ENCODE measurements at places on chromosomes 16 and 17.
A peak's percentile ranks its signal among the peaks of the same experiment; 100 is the strongest.

- DNase-seq = no peak
Measured at GRCh38 chr17:58325976-58326468, 2.6 kb downstream of the TSPOAP1 start.

GRCh38 chr16:74936902-74937560, 47.9 kb downstream of the WDR59 start:
- no peak for DNase-seq

DNA sequence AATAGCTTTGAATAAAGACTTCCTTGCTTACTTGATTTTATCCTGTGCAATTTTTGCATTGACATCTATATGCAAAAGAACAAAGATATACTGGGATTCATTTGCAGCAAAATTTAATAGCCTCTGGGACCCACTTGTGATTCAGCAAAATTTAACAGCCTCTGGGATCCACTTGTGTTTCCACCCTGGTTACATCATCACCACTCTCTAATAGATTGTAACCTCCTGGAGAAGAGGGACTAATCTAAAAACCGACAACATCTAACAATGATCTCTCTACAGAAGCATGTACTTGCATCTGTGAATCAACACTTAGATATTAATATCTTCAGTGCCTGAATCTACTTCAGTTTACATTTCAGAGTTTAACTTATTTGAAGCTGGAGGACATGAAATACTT, 202.0 kb upstream of the CPHXL start:
- no peak for DNase-seq

GRCh38 chr17:44310188-44310587, 1.8 kb downstream of the RUNDC3A start:
- no peak for DNase-seq

GRCh38 chr17:45090711-45091110, 29.6 kb downstream of the NMT1 start:
- no peak for DNase-seq

GRCh38 chr17:59001158-59001814, 105.4 kb downstream of the TRIM37 start:
- DNase-seq = peak; percentile 62

- no peak for DNase-seq
Measured at GRCh38 chr17:40341808-40342503, 22.6 kb downstream of the GJD3 start.

- no peak for DNase-seq
Measured at GRCh38 chr17:4544951-4545216, 10.3 kb downstream of the MYBBP1A start.

DNA sequence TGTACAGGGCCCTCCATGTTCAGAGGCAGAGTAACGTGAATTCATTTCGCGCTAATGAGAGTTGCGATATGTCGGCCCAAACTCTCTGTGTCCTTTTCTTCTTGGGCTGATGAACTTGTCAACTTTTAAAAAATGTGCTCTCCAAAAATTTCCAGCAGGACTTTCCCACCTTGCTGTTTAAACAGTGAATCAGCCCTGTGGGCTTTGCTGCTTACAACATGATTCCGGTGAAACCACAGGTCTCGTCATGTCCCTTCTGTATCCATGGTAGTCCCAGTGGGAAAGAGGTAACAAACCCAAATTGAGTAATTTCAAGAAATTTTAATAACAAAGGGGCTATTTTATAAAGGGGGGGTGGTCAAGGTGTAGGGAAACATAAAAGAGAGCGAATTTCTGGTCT, 612.9 kb downstream of the MAF start:
- DNase-seq = no peak

GRCh38 chr16:80899809-80900592, 95.6 kb upstream of the CDYL2 start:
- no peak for DNase-seq

DNA sequence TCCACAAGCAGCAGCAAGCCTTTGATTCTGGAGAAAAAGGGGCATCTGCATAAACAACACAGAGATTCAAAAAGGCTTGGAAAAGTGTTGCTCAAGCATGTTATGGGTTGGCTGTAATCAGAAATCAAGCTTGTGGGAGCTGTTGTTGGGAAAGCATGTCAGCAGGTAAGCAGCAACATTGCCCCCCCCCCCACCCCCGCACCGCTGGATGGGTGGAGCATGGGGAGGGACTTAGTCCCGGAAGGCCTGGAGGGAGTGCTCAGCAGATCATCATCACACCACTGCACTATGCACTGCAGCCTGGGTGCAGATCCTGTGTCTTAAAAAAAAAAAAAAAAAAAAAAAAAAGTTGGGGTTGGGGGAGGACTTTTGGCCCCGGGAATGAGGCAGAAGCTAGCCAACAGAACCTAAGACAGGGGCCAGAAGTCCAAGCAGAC, 16.8 kb upstream of the AKAP1 start:
- no peak for DNase-seq

GRCh38 chr17:4566785-4567184, 6.4 kb upstream of the GGT6 start:
- DNase-seq = peak; percentile 54

DNA sequence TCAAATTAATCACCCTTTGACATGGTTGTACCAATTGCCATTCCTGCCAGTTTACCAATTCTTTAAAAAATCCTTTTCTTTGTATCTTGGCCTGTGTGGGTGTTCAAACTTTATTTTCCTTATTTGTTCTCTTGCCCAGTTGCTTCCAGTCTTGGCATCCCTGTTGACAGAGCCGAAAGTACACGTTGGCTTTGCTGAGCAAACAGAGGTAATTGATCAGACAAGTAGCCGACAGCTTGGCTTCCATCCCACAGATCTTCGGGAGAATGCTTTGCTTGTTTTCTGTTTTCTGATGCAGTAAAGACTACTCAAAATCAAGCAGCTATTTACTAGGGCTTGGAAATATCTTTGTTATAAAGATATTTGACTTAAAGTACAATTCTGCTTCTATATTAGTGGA, 506.8 kb upstream of the SALL1 start:
- DNase-seq = no peak

- no peak for DNase-seq
Measured at GRCh38 chr16:990516-991291, 9.1 kb downstream of the SOX8 start.

DNA sequence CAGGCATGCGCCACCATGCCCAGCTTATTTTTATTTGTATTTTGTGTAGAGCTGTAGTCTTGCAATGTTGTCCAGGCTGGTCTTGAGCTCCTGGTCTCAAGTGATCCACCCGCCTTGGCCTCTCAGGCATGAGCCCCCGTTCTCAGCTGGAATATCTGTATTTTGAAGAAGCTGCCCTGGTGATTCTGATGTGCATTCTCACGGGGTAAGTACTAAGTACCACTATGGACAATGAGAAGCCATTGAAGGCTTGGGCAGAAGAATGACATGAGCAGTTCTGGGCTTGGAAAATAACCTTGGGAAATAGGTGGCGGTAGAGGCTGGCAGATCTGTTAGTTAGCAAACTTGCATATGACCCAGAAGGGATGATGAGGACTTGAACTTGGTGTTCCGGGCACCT, 15.6 kb upstream of the NKD1 start:
- no peak for DNase-seq

- no peak for DNase-seq
Measured at GRCh38 chr16:66661210-66661560, 35.4 kb downstream of the CMTM4 start.

GRCh38 chr17:75763613-75764416, 1.2 kb downstream of the GALK1 start:
- no peak for DNase-seq

DNA sequence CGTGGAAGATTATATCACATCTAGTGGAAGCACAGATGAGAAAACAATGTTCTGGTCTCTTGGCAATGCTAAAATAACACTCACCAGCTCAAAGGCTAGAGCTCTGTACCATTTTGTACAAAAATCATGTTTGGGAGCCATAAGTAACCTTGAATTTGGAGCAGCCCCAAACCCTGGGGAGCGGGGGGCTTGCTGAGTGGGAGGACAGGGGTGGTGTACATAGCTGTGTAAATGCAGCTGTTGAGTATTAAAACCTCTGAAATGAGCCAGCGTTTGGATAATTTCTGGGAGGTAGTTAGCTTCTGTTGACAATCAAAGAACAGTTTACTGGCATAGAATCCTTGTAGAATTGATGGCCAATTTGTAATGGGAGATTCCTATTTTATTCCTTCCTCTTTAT, 4.3 kb downstream of the MYH8 start:
- no peak for DNase-seq

- DNase-seq = no peak
Measured at GRCh38 chr17:76337413-76337777, 16.3 kb downstream of the PRPSAP1 start.

DNA sequence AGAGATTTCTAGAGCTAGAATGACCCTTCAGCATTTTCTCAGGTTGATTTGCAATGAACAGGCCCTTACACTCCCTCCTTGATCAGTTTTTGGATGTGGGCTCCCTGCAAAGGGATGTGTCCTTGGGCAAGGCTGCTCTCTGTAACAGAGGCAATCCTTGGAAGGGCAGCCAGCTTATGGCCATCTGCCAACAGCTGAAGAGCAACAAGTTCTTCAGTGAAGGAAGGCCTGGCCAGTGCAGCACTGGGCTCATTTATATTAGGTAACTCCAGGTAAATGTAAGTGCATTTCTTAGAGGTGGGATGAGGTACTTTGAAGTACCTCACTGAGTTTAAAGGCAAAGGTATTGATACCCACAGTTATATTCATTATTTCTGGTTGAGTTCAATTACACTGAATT, 114.3 kb upstream of the KCNJ16 start:
- no peak for DNase-seq

GRCh38 chr16:57957673-57958392, 13.1 kb downstream of the CNGB1 start:
- no peak for DNase-seq

DNA sequence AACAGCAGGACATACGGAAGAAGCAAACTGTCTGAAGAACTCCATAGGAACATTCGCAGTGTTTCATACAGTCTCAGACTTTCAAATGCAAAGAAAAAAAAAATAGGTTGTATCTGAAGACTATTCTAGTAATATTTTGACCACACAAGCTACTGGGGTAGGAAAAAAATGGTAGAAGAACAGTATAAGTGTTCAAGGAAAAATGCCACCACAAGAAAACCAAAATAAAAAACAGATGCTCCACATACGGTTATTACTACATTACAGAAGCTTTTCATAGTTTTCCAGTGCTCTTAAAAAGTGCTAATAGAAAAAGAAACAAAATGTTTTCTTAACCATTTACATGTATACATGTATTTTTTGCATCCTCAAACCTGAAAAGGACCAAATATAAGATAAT, 3.7 kb downstream of the NCOR1 start:
- DNase-seq = no peak

DNA sequence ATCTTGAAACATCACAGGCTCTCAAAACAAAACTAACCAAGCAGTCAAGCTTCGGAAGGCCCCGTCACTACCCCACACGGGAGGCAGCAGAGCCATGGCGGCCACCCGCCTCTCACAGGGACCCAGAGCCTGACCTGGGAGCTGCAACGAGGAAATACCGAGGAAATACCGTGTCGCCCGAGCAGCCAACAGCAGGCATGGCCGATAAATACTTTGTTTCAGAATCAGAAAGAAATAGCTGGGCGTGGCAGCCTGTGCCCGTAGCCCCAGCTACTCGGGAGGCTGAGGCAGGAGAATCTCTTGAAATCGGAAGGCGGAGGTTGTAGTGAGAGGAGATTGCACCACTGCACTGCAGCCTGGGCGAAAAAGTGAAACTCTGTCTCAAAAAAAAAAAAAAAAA, 6.9 kb downstream of the LMF1 start:
- DNase-seq = no peak

DNA sequence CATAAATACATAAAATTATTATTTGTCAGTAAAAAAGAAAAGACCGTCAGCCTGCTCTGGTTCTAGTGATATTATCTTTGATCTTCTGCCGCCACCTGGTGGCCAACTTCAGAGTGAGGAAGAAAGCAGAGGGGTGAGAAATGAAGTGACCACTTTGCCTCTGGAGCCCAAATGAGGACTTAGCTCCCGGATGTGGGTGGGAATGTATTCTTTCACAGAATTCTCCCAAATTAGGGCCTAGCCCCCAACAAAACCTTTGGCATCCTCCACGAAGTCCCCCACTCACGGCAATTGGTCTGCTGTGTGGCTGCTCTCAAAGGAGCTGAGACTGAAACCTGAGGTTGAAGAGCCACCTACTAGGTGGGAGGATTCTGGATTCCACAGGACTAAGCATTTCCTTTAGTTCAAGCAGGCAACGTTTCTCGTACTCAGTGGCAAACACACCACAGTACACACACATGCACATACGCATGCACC, 4.9 kb upstream of the ZNF267 start:
- DNase-seq = no peak

- DNase-seq = no peak
Measured at GRCh38 chr16:30567160-30567990, 4.1 kb downstream of the ZNF688 start.

GRCh38 chr16:14071576-14072271, 605 bp downstream of the MRTFB start:
- no peak for DNase-seq

GRCh38 chr16:2663553-2664546, 18.5 kb upstream of the KCTD5 start:
- DNase-seq = peak; percentile 26

DNA sequence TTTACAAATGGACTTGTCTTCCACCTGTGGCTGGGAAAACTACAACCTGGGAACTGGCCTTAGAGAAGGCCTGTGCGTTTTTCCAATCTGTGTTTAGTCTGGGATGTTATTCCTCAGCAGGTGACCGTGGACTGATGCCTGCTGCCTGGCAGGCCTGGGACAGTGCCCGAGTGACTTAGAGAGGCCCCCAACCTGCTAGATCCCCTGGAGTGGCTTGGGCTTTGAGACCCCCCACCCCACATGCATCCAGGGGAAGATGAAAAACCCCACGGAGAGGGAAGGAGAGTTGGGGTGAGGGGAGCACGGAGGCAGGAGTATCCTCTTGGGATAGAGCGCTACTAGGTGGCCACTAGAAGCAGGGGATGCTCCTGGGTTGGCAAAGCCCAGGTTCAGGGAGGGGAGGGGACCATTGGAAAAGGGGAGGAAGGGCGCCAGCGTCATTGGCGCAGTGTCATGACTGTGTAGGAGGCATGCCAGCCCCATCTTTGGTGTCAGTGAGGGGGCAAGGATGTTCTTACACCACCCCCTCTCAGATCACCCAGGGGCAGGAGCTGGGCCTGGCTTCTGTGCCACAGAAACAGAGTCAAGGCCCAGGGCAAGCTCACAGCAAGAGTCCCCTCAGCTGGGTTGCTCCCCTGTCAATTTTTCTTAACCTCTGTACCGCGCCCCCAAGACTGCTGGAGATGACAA, 54.1 kb downstream of the MEAK7 start:
- no peak for DNase-seq

DNA sequence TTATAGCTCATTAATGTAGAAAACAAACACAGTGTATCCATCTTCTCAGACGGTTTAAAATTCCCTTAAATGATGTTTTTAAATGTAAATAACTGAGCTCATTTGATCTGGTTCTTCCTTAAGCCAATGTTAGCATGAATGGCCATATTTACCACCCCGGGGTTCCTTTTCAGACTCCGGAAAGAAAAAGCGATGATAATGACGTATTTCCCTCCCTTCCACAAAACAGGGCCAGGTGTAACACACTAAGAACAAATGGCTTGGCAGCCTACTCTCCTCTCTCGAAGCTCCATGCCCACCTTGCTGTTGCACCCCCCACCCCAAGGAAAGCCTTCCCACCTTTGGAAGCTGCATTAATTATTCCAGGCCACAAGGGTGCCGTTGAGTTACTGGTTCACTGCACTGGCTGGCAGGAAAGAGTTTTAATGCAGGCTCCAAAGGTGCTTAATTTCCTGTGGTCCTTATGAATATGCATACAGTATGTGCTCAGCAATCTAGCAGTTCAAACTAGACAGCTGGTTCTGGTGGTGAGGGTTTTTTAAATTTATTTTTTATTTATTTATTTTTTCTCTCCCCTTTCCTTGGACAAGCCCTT, 378.9 kb downstream of the WWOX start:
- no peak for DNase-seq
